Sciatic nerve (tissue), 2 donors: ENCODE measurements at places on chromosomes 7 and 10. TPM values are rescaled to one million over a fixed set of nuclear protein-coding genes. Genes with fewer than 3 reads are reported as not detected.

GRCh38 chr7:51647931-51648351 is 331.3 kb upstream of the COBL start:
- no peak for DNase-seq

DNA sequence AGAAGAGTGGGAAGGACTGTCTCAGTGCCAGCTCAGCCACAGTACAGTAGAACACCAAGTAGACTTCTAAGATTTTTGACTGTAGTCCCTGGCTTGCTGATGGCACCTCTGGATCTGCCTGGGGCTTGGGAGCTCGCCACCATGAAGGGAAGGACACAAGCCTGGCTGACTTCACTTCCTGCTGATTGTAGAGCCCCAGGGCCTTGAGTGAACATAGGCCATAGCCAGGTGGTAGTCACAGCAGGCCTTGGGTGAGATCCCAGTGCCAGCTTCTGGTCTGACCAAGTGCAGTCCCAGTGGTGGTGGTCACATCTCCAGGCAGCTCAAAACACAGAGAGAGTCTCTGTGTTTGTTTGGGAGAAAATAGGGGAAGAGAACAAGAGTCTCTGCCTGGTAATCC is 57.6 kb upstream of the HBP1 start:
- no peak for DNase-seq

DNA sequence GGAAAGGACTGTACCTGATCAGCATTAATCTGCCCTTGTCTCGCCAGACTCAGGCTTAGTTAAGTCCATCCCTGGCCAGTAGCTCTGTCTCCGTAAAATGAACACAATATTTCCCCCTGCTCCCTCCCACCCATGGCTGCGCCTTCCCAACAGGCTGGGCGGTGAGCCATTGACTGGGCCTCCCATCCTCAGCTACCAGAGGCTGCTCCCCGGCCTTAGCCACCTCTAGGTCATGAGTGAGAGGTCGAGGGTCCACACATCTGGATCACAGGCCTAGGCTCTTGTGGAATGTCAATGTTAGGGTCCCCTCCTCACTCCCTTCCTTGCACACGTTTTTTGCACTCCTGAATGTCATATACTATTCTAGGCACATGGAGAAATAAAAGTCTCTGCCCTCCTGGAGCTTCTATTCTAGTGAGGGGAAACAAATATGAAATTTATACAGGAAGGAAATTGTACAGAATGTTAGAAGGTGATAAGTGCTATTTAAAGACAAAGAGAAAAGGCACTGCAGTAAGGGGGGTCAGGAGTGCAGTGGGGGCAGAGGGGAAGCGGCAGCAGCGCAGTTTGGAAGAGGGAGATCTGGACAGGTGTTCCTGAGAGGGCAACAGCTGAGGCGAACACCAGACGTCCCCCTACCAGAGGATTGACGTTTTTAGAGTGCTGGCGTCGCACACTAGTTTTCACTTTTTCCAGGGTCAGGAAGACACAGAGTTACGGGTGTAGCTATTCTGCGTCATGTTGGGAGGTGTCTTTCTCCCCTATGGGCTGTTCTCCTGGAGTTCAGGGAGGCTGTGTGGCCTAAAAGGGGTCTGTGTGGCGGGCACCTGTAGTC is 17.2 kb upstream of the EIF5AL1 start:
- no peak for DNase-seq

DNA sequence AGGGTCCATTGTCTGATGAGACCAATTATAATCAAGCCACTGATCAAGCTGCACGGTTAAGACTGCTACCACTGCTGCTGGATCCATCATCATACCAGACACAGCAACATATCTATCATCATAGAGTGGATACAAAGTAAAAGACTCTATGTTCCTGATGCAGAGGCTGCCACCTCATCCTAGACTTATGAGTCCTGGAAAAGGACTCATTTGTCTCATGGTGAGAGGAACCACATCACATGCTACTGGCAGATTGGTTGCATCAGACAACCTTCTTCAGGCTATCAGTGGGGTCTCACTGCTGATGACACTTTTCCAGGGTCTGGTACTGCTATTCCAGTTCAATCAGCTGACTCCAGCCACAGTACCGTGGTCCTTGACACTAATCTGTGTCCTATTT is 79.0 kb downstream of the ABI1 start:
- no peak for DNase-seq

GGCT gene
- total RNA-seq, result 21.4 TPM

- no peak for DNase-seq
Measured at GRCh38 chr7:21500117-21500832, 42.6 kb upstream of the DNAH11 start.
